Activated naive CD4-positive, alpha-beta T cell treated with anti-CD3 and anti-CD28 coated beads for 36 hours (primary cell): ENCODE measurements at places on chromosomes 16 and 17. TPM values are rescaled to one million over a fixed set of nuclear protein-coding genes. Genes with fewer than 3 reads are reported as not detected.

GRCh38 chr16:261031-261691 lies 14.6 kb downstream of the RGS11 start:
- H3K4me3 ChIP-seq = no peak overlapping the region
- H3K4me1 ChIP-seq = no peaks in the 10 kb centered on the region
- H3K36me3 ChIP-seq = peaks cover 4% of the 10 kb centered on the region
- H3K27me3 ChIP-seq = no peaks in the 10 kb centered on the region
- H3K27ac ChIP-seq = no peak overlapping the region
- DNase-seq = no peak

DNA sequence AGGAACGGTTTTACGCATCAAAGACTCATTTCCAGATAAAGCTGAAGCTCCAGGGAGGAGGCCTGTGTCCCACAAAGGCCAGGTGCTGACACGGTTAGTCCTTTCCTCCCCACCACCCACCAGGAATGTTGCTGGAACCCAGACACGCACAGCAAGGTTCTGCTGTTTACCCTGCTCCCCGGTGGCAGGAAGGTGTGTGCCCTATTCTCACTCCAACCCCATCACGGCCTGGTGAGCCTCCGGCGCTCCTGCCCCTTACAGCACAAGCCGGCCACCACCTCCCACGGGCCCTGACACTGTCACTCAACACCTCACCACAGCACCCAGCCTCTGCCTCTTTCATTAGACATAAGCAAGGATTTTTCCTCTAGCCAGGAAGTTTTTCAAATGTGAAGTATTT lies 47.8 kb downstream of the ANKRD11 start:
- no peak for DNase-seq
- no peak overlapping the region for H3K4me3 ChIP-seq
- H3K27me3 ChIP-seq = no peaks in the 10 kb centered on the region
- peaks cover 8% of the 10 kb centered on the region for H3K36me3 ChIP-seq

- no peak overlapping the region for H3K27ac ChIP-seq
- no peaks in the 10 kb centered on the region for H3K27me3 ChIP-seq
- DNase-seq = no peak
These were observed 87.5 kb downstream of the BMERB1 start for GRCh38 chr16:15521758-15522509.

The YPEL3 gene
- 27.3 TPM for total RNA-seq

The STX1B gene
- total RNA-seq = 0.69 TPM
